C1 segment of cervical spinal cord (tissue), 14 donors: ENCODE measurements at places on chromosomes 12 and 14.

GRCh38 chr12:125006365-125006764 is 12.9 kb downstream of the BRI3BP start:
- no peak for DNase-seq

- no peak for DNase-seq
Observed at GRCh38 chr12:91921555-91921954, 224.1 kb downstream of the BTG1 start.

DNA sequence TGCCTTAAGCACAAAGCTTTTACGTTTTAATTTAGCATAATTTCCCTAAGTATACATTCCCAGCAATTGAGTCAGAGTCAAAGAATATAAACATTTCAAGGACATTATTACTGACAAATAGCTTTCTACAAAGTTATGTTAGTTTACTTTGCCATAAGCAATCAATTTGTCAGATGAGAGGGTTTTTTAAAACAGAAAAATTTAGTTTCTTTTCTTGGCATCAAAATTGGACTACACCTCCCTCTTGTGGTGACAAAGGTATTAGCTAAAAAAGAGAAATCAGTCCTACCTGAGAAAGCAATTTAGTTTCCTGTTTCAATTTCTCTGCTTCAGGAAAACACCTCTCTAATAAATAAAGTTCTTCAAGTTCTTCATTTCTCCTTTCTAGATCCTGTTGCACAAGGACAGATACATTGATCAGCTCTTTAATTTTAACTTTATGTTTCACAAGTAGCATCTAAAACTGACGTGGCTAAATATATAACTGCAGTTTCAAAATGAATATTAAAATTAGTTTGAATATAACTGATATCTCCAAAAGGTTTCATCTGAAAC is 39.9 kb downstream of the DNAI7 start:
- DNase-seq, result no peak

GRCh38 chr12:124684496-124684895 is 117.1 kb upstream of the NCOR2 start:
- DNase-seq, result no peak
